ENCODE measurements at places on chromosomes 2 and 18. TPM values are rescaled to one million over a fixed set of nuclear protein-coding genes. Genes with fewer than 3 reads are reported as not detected.

DNA sequence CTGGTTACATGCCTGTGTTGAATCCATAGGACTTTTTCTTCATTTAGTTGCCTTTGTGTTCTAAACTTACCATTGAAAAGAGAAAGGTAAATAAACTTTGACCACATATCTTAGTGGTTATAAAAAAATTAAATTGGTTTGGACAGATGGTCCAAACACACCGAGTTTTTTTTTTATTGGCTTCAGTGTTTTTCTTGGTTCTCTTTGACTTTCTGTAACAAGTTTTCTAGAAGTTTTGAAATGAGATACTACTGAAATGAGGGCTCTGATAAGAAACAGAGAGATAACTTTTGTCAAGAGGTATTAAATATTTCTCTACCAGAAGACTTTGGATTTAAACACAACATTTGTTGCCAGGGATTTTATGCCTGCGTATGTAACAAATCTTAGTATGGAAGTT, 20.7 kb downstream of the SPTBN1 start:
- DNase-seq = no peak

DNA sequence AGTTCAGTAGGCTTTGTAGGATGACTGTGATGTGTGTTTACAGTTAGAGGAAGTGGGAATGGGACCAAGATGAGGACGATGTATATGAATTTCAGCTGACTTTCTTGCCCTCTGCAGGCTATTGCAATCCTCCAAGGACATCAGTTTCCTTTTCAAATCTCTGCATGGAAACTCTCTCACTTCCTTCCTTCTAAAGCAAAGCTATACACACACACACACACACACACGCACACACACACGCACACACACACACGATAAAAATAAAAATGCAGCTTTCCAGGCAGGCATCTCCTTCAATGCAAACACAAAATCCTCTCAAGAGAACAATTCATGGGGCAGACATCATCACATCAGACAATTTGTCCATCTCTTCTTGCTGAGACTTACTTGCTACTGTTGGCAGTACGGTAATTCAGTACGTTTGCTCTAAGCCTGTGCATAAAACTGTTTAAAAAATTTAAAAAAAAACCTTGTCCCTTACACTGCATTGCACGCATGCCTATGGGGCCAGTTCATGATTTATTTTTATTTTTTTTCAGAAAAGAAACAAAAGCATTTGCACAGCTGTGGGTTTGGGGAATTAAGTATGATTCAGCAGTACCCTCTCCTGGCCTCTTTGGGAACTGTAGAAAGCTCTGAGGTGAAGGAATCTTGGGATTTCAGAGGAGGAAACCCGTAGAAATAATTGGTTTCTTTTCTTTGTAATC, 27.1 kb upstream of the ICOS start:
- no peak for DNase-seq

DNA sequence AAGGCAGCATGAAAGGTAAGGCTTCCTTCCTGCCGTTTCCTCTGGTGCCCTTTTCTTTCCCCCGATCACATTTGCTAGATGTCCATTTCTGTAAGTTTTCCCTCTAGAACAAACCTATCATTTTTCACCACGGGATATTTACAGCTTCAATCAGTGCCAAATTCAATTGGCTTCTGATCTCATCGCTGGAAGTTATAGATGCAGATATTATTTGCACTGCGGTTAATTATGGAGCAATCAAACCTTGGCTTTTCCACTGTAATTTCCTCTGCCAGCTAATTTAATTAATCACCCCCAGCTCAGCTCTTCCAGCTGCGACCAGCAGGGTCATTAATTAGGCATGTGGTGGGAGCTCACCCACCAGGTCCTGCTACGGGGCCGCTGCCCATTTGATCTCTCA, 86.1 kb downstream of the GBX2 start:
- DNase-seq = no peak

DNA sequence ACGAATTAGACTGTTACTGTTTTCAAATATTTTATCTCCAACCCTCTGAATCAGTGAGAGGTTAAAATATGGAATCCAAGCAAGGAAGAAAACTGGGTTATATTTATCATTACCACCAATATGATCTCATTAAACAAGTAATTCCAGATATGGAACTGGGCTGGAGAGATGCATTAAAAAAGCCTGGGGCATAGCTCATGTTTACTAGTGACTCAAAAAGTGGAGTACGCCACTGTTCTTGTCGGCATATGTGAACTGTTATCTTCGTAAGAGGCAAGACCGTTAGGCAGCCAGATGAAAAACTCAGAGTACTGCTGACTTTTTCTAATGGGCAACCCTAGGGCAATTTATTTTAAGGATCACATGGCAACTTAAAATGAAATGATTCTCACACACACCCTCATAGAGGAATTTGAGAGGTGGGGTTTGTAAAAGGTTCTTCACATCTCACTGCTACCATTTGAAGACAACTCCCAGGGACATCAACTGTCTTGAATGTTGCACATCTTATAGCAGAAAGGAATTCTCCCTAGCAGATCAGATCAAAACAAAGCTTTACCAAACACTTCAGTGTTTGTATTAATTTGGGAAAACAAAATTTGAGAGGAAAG, 105.2 kb upstream of the TFCP2L1 start:
- DNase-seq = no peak

DNA sequence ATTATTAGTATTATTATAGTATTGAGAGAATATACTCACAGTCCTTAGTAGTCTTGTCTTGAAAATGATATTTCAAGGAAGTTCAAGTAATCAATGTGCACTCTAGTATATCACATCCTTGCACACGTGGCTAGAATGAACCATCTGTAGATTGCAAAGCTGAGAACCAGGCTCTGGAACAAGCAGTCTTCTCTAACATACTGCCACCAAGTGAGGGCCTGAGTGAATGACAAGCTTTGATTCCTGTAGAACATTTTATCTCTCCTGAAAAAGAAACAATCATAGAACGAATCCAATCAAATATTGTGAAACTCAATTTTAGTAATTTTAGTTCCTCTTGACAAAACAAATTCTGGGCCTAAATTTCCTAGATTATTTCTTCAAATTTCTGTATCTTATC, 55.3 kb upstream of the SULT1C3 start:
- DNase-seq = no peak

DNA sequence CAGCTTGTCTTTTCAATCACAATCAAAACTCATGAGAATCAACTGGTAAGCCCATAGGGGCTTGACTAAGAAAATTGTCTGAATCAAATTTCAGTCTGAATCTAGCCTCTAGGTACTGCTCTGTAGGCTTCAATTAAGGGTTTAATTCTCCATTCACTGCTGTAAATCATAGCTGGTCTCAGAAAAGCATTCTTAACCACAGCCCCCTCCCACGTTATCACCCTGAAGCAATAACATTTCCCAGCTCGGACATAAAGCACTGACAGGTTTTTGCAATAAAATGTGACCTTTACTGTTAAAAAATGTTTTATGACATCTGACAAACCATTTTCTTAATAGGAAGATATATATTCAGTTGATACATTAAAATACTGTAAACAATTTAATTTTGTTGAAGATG, 55.0 kb downstream of the LRP1B start:
- DNase-seq = no peak

GRCh38 chr2:127406454-127406853, 11.8 kb upstream of the PROC start:
- no peak for DNase-seq

DNA sequence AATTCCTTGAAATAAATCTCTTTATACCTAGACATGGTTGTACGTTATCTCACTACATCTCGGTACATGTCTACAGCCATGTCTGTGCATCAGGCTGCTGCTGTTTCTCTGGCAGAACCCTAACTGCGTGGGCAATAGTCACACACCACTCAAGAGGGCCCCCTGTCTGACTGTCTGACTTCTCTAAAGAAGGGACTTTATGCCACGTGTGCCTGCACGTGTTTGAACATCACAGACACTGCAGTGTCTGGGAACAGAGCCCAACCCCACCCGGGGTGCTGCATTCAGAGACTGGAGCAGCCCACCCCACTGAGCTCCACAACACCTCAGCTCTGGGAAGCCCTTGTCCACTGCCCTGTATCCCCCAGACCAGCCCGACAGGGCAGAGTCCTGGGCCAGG, 55.0 kb downstream of the KIF1A start:
- DNase-seq = no peak

DNA sequence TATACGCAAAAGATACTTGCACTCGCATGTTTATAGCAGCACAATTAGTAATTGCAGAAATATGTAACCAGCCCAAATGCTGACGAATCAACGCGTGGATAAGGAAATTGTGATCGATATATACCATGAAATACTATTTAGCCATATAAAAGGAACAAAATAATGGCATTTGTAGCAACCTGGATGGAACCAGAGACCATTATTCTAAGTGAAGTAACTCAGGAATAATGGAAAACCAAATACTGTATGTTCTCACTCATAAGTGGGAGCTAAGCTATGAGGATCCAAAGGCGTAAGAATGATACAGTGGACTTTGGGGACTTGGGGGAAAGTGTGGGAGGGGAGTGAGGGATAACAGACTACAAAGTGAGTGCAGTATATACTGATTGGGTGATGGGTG, 1008.0 kb upstream of the CRIM1 start:
- DNase-seq = no peak

- DNase-seq = no peak
These were observed 64.1 kb downstream of the SLC66A2 start for GRCh38 chr18:79887181-79888000.

DNA sequence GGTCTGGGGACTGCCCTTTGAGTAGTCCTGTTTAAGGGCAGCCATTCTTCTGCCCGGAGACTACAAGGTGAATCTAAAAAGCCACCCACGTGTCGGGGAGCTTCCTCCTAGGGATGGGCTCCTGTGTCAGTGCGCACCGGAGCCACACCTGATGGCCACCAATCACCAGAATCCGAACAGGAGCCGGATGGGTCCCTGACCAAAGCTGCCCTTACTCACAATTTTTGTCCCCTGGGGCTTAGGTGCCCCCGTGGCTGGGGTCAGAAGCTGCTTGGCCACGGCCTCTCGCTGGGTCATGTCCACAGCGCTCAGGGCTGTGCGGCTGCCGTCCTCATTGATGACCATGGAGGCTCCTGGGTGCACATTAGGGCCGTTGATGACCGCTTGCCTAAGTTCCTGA, 30.9 kb downstream of the POLR1A start:
- no peak for DNase-seq

GRCh38 chr2:132586101-132586511, 83.9 kb downstream of the LYPD1 start:
- DNase-seq = no peak

- DNase-seq = no peak
These were observed 8.6 kb downstream of the SPR start for GRCh38 chr2:72895759-72896281.

GRCh38 chr2:42906557-42907411, 114.4 kb upstream of the HAAO start:
- DNase-seq = no peak

DNA sequence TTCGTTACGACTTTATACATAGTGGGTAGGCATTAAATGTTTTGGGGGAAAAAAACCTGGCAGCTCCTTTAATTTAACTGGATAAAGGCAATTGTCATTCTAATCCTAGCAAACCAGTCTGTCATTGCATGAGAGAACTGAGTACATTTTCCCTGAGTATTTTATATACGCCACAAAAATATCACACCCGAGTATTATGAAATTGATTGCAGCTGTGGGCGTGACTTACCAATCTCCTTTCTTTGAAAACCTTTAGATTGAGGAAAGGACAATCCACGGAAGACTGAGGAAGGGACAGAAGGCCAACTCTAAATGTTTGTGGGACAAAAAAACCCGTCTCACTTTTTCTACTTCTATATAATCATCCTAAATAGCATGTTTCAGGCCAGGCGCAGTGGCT, 9.0 kb downstream of the TM4SF20 start:
- DNase-seq = no peak

DNA sequence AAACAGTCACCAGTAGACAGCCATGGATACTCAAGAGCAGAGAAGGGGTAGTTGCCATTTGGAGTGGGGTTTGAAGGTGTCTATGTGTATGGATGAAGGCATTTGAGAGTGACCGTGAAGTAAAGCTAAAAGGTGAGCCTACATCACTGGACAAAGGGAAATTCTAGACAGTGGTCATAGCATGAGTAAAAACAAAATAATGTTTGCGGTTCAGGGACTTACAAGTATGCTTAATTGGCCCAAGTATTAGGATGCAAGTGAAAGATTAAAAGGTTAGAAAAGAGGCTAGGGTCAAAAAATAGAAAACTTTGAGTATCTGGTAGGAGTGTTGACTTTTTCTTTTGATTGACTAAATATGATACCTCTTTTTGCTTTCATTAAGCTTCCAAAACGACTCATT, 238.1 kb upstream of the SLC8A1 start:
- DNase-seq = no peak

DNA sequence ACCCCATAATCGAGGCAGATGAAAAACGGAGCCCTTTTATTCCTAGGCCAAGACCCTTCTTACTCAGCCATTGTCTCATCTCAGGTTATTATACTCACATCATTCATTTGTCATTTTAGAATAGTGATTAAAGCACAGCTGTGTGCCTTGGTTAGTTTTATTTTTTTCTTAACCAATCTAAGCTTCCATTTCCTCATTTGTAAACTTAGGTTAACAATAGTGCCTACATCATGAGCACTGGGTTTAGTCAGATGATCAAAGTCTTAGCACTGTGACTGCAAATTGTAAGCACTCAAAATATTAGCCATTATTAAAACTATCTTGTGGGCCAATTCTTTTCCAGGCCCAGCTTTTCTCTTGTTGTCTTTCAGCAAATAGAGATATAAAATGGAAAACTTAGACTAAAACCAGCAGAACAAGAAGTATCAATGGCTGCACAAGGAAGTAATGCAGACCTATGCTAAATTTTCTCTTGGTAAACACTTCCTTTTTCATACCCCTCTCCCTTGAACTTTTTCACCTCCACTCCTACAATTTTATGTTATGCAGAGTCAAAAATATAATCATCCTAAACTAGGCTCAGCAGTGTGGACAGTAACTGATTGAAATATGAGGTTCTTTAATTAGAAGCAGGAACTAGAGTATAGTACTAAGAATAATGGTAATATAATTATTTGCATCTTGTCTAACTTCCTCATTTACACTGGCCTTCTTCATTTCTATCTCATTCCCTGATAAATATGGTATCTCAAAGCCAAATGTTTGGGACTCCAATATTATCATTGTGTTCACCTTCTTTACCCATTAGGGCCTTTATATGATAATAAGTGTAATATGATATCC, 21.5 kb upstream of the GALNT3 start:
- no peak for DNase-seq

Gene MC4R
- not detected for total RNA-seq

Gene ASXL3
- 0.96 TPM for total RNA-seq

Gene MALL
- total RNA-seq = 9.2 TPM

Gene WNT6
- 3.3 TPM for total RNA-seq

Gene LONRF2
- 19.9 TPM for total RNA-seq

Gene SPDYA
- 0.98 TPM for total RNA-seq

Gene CDH20
- total RNA-seq = 0.66 TPM

Gene ECEL1
- total RNA-seq = 2.3 TPM

Gene ASPRV1
- total RNA-seq = 1.8 TPM

Gene SLC9A2
- total RNA-seq = 0.73 TPM

Gene KIDINS220
- 87.2 TPM for total RNA-seq
